ENCODE measurements at places on chromosomes 4 and X. TPM values are rescaled to one million over a fixed set of nuclear protein-coding genes. Genes with fewer than 3 reads are reported as not detected.

The HPGD gene
- total RNA-seq = 5.5 TPM

The CT45A10 gene
- total RNA-seq = not detected

The ATP8A1 gene
- total RNA-seq = 2.2 TPM

The KIAA1210 gene
- not detected for total RNA-seq

The RIBC1 gene
- 0.73 TPM for total RNA-seq

The FAM184B gene
- total RNA-seq = not detected

The TACR3 gene
- not detected for total RNA-seq

The IL1RAPL1 gene
- 0.39 TPM for total RNA-seq

The TCEANC gene
- 2.9 TPM for total RNA-seq

The MAB21L2 gene
- not detected for total RNA-seq

The DOK7 gene
- under 0.01 TPM for total RNA-seq

The HTN1 gene
- total RNA-seq = not detected

The KIT gene
- 0.78 TPM for total RNA-seq

The TLL1 gene
- total RNA-seq = under 0.01 TPM

The WAS gene
- total RNA-seq = 0.20 TPM

The GPRASP2 gene
- 12.7 TPM for total RNA-seq

The MEPE gene
- total RNA-seq = not detected

The TCP11X2 gene
- not detected for total RNA-seq

The NPY2R gene
- total RNA-seq = under 0.01 TPM

The ERAS gene
- total RNA-seq = 0.37 TPM

The CAPN6 gene
- total RNA-seq = not detected

The GAGE2A gene
- total RNA-seq = not detected

The ADH1A gene
- total RNA-seq = not detected

The GAGE1 gene
- total RNA-seq = not detected

The TEX13B gene
- total RNA-seq = not detected

The TMPRSS11F gene
- total RNA-seq = not detected

The EREG gene
- 13.5 TPM for total RNA-seq

The CD38 gene
- not detected for total RNA-seq

The IL2RG gene
- not detected for total RNA-seq

The NPNT gene
- total RNA-seq = not detected

The SOWAHB gene
- total RNA-seq = not detected

The GPR173 gene
- total RNA-seq = 3.1 TPM

The TMEM131L gene
- total RNA-seq = 5.1 TPM

The CT55 gene
- total RNA-seq = not detected

The HTN3 gene
- not detected for total RNA-seq

The DMRTC1B gene
- total RNA-seq = not detected

The GYPE gene
- total RNA-seq = 3.3 TPM

The PFKFB1 gene
- total RNA-seq = not detected

The ZNF157 gene
- not detected for total RNA-seq

The CT45A3 gene
- not detected for total RNA-seq

The CXCR3 gene
- not detected for total RNA-seq

The FGFR3 gene
- total RNA-seq = 2.2 TPM

The HAUS7 gene
- 26.0 TPM for total RNA-seq

The CITED1 gene
- total RNA-seq = 2.0 TPM

The ETDB gene
- total RNA-seq = not detected

The TLR10 gene
- not detected for total RNA-seq

The FHDC1 gene
- total RNA-seq = 0.20 TPM

The CC2D2A gene
- 24.6 TPM for total RNA-seq

The GSX2 gene
- total RNA-seq = not detected

The PF4V1 gene
- total RNA-seq = not detected

The RTL9 gene
- 0.39 TPM for total RNA-seq

The STK32B gene
- 3.7 TPM for total RNA-seq

The CLDN2 gene
- total RNA-seq = not detected

The MID1 gene
- 9.0 TPM for total RNA-seq

The RAB9B gene
- total RNA-seq = 0.20 TPM

The KDR gene
- under 0.01 TPM for total RNA-seq

Data from subcutaneous preadipocyte (primary cell).